Urothelium cell line (cell line): ENCODE measurements at places on chromosomes 13 and 19.
A peak's percentile ranks its signal among the peaks of the same experiment; 100 is the strongest.

DNA sequence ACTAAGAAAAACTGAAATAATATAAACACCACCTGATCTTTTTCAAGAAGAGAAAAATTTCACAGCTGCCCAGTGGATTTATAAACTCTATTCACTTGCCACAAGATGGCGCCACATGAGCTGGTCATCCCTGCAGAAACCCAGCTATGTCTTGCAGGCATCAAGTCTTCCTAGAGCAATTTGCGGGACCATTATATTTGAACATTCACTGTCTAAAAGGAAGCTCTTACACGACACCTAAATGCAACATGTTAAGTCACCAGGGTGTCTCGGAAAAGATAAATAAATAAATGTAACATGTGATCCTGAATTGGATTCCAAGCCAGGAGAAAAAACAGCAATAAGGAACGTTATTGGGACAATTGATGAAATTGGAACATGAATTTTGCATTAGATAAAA, 20.3 kb upstream of the AKT2 start:
- peak; percentile 79 for DNase-seq

GRCh38 chr13:106105153-106105552, 430.3 kb downstream of the EFNB2 start:
- no peak for DNase-seq

DNA sequence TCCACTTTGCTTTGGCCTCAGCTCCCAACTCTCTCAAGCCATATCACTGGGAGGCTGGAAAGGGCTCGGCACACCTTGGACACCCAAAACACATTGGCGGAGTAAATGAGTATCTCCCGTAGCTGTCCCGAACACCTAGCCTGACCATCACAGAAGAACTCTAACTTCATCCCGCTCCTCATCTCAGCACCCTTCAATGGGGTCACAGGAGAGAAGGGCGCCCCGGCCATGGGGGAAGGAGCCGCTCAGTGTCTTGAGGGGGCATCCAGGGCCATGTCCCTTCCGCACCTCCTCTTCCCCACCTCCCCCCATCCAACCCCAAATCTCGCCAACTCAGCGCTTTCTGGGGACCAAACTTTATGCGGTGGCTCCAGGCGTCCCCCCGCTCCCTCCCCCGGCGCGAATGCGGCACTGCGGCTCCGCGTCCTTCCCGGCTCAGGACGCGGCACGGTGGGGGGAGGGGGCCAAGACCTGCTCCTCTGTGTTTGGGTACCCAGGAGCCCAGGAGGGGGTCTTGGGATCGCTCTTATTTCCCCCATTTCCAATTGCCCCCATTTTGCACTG, 3.0 kb downstream of the KCNC3 start:
- no peak for DNase-seq

DNA sequence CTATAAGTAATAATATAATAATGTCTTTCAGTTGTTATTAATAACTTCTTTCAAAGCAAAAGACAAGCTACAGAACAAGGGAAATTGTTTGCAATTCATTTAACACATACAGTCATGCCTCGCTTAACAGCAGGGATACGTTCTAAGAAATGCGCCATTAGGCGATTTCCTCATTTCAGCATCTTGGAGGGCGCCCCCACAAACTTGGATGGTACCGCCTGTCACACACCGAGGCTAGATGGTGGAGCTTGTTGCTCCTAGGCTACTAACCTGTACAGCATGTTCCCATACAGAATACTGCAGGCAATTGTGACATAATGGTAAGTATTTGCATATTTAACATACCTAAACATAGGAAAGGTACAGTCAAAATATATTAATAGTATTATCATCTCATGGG, 8.2 kb upstream of the ANKRD10 start:
- DNase-seq = no peak

DNA sequence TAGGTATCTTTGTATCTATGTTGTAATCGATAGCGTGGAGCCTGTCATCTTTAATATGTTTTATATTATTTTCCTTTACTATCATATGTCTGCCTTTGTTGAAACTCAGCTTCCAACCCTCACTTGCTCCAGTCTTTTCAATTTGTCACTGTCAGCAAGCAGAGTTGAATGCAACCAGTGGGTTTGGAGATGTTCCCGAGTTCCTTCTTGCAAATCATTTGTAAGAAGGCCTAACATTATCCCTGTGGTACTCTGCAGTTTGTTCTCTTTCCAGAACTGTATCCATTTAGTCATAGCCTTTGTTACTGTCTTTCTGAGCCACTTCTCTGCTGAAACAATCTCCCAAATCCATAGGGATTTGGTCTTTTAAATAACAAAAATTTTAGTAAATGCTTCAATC, 41.8 kb downstream of the RNASEH2B start:
- no peak for DNase-seq

GRCh38 chr13:36418022-36418805, 14.1 kb upstream of the CCNA1 start:
- peak; percentile 18 for DNase-seq

- DNase-seq = no peak
Observed at GRCh38 chr13:92825938-92826596, 400.5 kb upstream of the GPC6 start.
